Thoracic aorta (tissue), 2 donors: ENCODE measurements at places on chromosomes 12 and 14. TPM values are rescaled to one million over a fixed set of nuclear protein-coding genes. Genes with fewer than 3 reads are reported as not detected.

DNA sequence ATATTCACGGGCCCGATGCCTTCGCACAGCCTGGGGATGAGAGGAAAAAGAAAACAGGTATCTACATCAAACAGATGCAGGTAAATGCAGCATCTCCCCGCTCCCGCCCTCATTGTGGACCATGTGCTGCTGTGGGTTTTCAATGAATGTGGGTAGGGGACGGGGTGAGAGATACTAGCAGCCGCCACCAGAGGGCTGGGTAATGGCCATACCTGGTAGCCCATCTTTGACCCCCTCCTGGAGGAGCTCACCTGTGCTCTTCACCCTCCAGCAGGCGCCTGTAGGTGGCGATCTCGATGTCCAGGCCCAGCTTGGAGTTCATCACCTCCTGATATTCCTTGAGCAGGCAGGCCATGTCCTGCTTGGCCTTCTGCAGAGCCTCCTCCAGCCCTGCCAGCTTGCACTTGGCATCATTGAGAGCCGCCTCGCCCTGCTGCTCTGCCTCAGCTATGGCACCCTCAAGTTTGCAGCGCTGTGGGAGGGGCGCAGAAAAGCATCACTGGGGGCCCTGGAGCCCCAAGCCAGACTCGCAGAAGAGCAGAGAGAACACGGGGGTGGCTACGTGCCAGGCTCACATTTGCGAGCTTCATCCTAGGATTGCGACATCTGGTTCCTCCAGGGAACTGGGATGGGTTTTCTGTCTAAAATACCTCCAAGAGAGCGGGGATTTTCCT, 10.2 kb downstream of the KRT82 start:
- no peak for DNase-seq

Gene ZNF891
- 4.3 TPM for total RNA-seq

Gene CLEC2A
- total RNA-seq, result not detected

- DNase-seq, result no peak
Observed at GRCh38 chr14:90818715-90819114, 2.5 kb upstream of the TTC7B start.

Gene TGM1
- total RNA-seq, result 0.21 TPM

DNA sequence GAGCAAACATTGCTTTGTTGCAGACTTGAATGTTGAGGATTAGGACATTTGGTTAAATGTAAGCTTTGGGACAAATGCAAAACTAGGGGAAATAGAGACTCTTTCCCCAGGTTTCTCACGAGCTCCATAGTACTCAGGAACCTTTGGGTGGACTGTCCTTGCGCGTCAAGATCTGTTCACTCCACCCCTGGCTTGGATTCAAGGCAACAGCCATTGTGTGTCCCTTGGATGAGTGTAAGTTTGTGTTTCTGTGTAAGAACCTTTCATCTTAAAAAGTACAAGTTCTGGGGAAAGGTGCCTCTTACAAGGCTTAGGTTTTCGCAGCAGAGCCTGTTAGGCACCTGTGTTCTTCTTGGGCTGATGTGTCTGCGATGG, 3.7 kb downstream of the SUSD6 start:
- no peak for DNase-seq

GRCh38 chr12:94768398-94769046, 118.2 kb upstream of the TMCC3 start:
- DNase-seq, result no peak

Gene EFS
- total RNA-seq, result 38.2 TPM

GRCh38 chr12:22101749-22102243, 55.8 kb downstream of the CMAS start:
- no peak for DNase-seq

DNA sequence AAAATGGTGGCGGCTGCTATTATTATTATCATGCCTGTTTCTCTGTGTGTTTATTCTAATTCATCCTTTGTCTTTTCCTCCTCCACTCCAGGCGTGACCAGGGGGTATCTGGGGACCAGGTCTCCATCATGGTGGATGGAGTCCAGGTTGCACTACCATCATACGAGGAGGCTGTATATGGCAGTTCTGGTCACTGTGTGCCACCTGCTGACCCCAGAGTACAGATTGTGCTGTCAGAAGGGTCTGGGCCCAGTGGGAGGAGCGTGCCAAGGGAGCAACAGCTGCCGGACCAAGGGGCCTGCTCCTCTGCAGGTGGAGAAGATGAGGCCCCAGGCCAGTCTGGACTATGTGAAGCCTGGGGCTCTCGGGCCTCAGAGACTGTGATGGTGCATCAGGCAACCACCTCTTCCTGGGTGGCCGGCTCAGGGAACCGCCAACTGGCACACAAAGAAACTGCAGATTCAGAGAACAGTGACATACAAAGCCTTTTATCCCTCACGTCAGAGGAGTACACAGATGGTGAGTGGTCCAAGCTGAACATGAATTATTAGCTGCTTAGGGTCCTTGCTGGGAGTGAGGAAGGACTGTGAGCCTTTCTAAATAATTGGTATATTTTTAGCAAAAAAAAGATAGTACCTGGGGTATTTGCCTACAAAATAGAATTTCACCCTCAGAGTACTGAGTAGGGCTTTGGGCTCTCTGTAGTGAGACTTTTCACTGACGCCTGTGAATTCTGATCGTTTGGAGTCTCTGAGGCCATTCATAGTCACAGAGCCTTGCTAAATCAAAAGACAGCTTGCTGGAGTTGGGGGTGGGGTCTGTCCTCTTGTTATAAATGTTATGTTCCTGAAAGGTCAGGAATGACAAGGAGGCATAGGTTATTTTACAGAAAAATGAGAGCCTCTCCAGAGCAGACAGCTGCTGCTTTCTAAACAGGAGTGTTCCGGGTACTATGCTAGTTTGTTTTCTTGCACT, 58.1 kb upstream of the SRSF5 start:
- DNase-seq, result no peak

GRCh38 chr14:23406244-23406643, 1.8 kb downstream of the MYH6 start:
- DNase-seq, result no peak

Gene C14orf132
- 37.5 TPM for total RNA-seq

DNA sequence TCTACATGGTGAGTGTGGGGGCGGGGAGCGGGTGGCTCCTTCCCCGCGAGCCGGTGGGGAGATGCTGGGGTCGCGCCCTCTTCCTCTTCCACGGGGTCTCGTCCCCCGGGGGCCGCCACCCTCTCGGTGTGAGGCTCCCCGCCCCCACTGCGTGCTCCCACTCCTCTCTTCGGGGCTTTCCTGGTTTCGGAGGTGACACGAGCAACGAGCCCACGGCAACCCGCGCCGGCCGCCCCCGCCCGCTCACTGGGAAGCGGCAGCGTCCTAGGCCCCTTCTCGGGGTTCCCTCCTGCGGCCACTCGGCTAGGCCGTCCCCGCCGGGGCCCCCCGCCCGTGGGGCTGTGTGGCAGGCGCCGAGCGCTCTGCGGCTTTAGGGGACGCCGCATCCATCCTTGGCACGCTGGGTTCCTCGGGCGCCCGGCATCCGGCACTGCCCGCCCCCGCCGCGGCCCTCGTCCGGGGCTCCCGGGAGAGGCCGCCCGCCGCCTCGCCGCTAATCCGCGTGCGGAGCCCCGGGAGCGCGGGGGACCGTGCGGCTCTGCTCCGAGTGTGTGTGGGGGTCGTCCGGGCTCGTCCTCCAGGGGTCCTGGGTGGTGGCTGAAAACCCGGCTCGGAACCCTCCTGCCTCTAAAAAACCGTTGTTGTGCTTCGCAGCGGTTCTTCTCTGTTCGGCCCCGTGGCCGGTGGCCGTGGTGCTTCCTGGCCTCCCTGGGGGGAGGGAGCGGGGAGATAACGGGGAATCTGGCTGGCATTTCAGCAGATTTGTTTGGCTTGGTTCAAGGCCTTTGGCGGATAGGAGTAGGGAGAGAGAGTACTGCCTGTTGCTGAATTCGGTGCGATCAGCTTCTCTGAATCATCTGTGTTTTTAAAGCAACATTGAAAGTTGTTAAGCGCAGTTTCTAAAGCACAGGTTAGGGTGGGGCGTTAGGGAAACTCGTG, 1.0 kb downstream of the PCNX1 start:
- DNase-seq, result no peak

GRCh38 chr12:25840678-25841465, 117.6 kb upstream of the RASSF8 start:
- DNase-seq, result no peak

DNA sequence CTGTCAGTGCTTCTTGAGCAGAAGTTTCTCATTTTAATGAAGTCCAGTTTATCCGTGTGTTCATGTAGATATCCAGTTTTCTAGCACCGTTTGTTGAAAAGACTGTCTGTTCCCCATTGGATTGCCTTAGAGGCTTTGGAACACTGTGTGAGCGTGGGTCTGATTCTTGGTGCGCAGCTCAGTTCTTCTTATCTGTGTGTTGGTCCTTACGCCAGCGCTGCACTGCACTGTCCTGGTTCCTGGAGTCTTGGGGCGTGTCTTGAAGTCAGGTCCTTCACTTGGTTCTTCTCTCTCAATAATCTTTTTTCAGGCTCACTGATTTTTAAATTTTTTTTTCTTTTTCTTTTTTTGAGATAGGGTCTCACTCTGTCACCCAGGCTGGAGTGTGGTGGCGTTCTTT, 25.5 kb downstream of the EP400 start:
- no peak for DNase-seq

GRCh38 chr12:27177706-27178105, 66.4 kb upstream of the STK38L start:
- DNase-seq, result no peak

DNA sequence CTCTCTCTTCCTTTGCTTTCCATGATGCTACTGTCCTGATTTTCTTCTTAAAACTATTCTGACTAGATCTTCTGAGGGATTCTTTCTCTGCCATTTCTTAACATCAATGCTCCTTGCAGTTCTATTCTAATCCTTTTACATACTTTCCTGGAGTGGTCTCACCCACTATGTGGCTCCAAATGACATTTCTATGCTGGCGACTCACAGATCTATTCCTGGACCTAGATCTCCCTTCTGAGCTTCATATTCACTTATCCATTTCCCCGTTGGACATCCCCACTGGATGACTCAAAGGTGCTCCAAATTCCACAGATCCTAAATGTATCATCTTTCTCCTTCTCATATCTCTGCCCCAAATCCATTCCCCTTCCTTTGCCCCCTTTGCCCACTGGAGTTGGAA, 4.1 kb downstream of the TEP1 start:
- no peak for DNase-seq

- DNase-seq, result no peak
Observed at GRCh38 chr14:31400031-31400638, 20.2 kb downstream of the HEATR5A start.

- no peak for DNase-seq
Observed at GRCh38 chr14:61737915-61738314, 24.3 kb upstream of the SNAPC1 start.

DNA sequence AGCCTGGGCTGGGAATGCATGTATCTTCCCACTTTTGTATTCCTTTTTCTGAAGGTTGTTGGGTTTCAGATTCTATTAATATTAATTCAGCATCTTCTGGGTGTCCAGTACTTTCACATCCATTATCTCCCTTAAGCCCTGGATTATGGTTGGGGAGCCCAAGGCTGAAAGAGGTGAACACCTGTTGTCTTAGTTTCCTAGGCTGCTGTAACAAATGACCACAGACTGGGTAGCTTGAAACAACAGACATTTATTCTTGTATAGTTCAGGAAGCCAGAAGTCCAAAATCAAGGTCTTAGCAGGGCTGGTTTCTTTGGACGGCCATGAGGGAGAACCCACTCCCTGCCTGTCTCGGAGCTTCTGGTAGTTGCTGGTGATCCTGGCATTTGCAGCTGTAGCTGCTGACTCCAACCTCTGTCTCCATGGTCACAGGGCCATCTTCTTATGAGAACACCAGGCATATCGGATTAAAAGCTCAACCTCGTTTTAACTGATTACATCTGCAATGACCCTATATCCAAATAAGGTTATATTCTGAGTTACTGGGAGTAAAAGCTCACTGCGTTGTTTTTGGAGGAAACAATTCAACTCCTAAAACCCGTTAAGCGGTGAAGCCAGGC, 68.2 kb upstream of the CLMN start:
- DNase-seq, result no peak

DNA sequence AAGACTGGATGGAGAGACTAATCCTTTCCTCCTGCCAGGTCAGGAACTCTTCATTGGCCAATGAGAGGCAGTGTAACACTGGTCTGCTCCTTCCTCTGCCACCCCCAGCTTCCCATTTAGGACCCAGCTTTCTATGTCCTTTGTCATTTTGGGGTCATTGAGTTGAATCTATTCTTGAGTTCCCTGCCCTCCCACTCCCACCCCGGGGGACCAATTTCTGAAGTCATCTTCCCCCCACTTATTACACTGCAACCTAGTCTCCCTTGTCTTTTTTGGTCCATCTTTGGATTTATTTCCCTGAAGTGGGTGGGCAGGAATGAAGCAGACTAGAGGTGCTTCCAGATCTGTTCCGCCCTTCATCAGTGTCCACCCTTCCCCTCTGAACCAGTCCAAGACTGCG, 7.6 kb upstream of the ITGA5 start:
- DNase-seq, result no peak

DNA sequence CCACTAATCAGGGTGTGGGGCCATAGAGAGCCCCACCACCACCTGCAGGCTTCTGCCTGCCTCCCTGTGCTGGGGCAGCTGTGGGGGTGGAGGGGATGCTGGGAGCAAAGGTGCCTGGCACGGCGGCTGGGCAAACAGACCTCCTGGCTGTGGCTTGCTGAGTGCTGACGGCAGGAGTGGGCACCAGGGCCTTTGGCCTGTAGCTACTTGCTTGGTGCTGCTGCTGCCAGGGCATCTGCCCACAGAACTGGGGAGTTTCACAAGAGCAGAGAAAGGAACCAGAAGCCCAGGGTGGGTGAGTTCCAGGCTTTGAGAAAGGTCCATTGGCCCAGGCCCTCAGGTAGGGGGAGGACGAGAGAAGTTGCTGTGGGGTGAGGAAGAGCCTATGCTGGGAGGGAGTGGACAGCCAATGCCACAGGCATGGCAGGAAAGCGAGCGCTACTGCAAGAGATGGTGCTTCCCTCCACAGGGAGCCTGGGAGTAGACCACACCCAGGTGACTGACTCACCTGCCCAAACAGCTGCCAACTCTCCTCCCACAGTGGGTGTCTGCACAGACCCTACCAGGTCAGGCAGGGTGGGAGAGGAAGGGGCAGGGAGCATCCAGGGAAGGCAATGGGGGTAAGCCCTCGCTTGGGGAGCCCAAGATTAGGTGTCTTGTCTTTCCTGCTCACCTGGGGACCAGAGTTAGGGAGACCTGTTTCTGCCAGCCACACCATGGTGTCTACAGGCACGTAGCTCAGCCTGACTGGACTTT, 39.0 kb upstream of the HDAC7 start:
- no peak for DNase-seq

DNA sequence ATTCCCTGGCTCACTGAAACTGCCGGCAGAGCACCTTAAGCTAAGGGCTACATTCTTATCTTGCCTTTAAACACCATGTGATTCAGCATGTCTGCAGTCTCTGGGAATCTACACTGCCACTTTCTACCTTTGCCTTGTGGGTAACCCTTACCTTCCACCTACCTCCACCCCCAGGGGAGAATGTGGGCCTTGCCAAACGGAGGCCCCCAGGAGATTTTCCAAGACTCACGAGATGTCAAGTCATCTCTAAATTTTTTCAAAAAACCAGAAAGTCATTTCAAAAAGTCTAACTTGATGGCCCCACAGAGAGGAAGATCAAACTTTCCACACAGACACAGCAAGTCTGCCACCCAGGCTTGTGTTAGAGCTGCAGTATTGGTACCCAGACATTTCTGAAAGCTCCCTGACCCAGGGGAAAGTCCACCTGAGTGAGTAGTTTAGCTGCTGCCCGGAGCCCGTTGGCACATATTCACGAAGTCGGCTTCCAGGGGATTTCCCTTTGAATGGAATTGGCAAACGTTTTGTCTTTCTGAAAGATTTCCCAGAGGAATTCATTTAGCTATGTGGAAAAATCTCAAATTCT, 4.7 kb upstream of the PSMA6 start:
- DNase-seq, result no peak
